SK-N-SH treated with all-trans-retinoic acid at 6 μM for 48 hours (cell line): ENCODE measurements at places on chromosomes 12 and 14.

- ATAC-seq = no peak
Measured at GRCh38 chr12:80321653-80322052, 122.4 kb upstream of the PTPRQ start.

GRCh38 chr12:126309278-126309677 is 1244.0 kb downstream of the AACS start:
- no peak for ATAC-seq

DNA sequence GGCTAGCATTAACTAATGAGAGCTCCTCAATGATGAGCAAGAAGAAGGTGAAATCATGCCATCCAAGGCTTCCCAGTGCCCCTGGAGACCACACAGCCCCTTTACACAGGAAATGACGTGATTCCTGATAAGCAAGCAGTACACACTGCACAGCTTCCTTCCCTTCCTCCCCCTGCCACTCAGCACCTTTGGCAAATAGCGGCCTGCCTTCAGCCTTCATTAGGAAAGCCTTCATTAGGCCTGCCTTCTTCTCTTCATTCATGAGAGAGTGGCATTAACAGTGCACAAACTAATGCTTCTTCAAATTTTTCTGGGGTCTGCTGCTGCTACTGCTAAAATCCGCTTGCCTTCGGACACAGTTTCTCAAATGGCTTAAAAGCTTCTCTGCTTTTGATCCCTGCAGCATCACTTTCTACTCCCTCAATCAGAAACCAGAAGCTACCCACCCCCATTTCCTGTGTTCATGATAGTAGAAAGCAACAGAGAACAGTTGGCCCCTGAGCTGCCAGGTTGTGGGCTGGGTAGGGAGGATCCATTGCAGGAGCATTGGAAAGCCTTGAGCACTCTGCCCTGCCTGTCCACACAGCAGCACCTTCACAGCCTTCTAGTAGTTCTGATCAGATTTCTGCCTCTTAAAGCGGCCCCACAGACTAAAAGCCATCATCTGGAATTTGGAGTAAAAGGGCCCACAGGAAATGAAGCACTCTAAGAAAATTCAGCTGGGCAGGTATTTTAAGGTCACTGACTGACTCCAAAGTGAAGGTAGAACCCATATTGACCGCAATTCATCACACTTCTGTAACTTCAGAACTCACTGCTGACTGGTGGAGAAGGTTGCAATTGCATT is 103.8 kb upstream of the ETV6 start:
- no peak for ATAC-seq

GRCh38 chr12:56661979-56662638 is 16.3 kb upstream of the ATP5F1B start:
- ATAC-seq = no peak

DNA sequence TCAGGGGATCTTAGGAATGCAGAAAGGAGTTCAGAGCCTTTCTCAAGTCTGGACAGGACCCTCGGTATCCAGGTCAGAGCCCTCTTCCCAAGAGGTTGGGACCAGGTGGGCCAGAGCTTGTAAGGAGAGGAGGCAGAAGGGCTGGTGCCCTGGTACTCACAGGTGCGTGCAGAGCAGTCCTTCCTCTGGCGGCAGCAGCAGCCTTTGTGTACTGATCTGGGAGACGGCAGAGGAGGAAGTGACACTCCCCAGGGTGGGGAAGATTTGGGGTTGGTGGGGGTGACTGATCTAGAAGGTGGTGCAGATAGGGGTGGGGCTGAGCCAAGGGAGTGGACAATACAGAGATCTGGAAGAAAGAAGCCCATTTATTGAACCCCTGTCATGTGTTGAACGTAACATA is at the start of gene ITGB7:
Gene ITGB7 (minus strand): TSS at position 210 of the 400 bp plus-strand sequence. CDS start 6,808 bp downstream, outside the sequence.
- no peak for ATAC-seq

GRCh38 chr12:53062011-53062961 is 12.4 kb downstream of the TNS2 start:
- no peak for ATAC-seq

- ATAC-seq = no peak
Measured at GRCh38 chr12:2679068-2679815, 115.5 kb upstream of the FKBP4 start.

GRCh38 chr12:94032368-94032767 is 116.0 kb upstream of the PLXNC1 start:
- no peak for ATAC-seq

DNA sequence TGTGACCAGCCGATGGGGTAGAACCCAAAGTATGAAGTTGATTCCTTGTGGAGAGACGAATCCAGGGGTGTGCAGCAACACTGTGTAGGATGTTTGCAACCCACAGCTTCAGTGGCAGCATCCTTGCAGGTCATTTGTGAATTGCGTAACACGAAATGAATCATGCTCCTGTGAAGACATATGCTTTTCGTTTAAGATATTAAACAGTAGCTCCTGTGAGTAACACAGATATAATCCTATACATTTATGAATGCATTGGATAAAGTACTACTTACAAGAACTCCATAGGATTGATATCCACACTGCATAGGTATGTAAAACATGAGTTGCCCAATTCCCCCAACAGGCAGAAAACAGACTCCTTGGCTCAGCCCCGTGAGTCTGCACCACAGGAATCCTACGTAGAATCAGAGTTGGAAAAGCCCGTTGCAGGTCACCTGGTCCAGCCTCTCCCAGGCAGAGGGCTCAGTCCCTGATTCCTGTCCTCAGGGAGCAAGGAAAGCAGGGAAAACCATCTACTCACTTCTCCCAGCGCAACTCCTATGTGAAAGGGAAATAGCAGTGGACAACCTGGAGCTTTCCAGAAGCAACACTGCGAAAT is 75.8 kb downstream of the GPATCH2L start:
- ATAC-seq = peak; percentile 65

DNA sequence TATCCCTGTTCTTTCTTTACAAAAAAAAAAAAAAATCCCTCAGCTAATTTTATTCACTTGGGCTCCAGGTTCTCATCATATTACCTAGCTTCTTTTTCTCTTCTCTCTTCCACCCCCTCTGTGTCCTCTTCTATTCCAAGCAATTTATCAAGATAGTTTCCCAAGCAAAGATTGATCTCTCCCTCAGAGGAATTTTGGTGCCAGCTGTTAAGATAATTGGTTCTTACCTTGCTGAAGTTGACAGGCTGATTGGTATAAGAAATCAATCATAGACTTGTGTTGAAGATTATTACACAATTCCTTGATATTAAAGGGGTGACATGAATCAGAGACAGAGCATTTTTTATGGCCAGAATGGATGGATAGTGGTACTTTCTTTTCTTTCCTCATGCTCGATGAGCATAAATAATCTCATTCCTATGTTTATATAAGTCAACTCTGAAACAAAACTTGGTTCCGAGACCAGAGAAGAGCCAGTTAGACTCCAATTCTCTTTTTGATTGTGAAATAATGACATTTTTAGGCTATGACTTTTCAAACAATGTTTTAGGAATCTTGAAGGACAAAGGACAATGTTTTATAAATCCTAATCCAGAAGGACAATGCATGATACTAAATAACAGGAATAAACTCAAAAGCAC is 264.1 kb upstream of the PRKD1 start:
- ATAC-seq = no peak

GRCh38 chr12:111033281-111034082 is 113.1 kb upstream of the MYL2 start:
- no peak for ATAC-seq

DNA sequence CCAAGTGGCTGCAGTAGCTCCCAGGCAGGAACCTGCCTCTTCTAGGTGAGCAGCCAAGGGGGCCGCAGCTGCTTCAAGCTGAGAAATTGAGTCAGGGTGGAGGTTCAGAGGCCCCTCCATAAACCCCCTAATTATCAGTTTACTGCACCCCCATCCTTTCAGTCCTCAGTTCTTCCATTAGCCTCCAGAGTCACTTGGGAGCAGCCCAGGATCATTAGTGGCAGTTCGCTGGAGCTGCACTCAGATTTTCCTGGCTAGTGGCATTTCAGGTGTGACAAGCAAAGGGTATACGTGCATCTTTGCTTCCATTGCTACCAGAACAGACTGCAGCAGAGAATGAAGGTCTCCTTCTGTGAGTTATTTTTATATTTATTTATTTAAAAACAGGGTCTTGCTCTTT is 358.7 kb downstream of the FUT8 start:
- ATAC-seq = no peak

GRCh38 chr12:54650409-54650808 is 2.2 kb upstream of the DCD start:
- ATAC-seq = no peak

DNA sequence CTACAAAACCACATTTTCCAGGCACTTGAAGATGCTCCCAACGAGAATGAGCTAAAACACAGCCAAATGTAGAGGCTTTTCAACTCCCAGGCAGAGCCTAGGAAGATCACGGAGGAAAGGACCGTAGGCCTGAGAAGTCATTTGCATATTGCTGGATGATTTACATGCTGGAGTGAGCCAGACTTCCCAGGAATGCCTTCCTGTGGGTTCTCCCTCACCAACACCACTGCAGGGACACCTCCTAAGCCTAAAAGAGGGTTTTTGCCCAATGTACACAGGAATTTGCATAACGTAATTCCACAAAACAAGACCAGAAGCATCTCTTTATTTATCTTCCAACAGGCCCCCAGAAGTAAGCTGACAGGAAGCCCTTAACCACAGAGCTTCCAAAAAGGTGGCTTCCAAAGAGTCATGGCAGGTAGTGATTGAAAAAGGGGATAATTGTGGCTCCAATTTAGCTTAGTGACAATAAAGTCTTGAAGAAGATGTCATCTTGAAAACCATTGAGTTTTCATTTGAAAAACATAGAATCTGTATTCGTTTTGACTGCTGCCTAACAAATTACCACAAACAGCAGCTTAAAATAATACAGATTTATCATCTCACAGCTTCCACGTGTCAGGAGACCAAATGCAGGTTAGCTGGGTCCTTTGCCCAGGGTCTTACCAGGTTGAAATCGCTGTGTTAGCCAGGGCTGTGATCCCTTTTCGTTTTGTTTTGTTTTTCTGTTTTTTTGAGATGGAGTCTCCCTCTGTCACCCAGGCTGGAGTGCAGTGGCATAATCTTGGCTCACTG is 116.2 kb downstream of the EGLN3 start:
- no peak for ATAC-seq

DNA sequence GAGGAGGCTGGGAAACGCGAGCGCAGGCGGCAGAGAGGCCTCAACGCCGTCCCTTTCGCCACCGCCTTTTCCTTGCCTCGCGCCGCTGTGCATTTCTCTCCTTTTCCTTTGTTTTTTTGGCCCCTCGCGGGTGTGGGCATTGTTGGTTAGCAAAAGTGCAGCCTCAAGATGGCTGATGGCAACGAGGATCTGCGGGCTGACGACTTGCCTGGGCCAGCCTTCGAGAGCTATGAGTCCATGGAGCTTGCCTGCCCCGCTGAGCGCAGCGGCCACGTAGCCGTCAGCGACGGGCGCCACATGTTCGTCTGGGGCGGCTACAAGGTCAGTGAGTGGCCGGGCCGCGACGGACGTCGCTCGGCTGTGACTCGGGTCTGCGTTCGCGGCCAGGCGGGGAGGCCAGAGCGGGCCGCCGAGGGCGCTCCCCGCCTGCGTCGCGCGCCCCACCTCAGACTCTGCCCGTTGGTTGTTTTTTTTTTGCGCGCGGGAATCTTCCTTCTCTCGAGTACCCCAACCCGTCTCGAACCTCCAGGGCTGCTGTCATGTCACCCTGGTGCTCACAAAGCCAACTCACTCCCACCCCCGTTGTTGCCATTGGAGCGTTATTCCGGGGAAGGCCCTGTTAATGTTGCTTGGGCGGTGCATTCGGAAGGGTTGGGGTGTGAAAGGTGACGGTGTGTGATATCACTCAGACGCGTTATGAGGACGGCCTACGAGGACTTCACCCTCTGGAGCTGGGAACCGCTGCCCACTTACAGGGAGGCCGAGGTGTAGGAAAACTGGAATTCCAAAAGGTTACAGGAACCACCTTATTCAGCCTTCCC is 558 bp downstream of the KLHDC2 start:
- peak; percentile 50 for ATAC-seq

- ATAC-seq = no peak
Measured at GRCh38 chr14:37596790-37597472, 1.5 kb downstream of the TTC6 start.

DNA sequence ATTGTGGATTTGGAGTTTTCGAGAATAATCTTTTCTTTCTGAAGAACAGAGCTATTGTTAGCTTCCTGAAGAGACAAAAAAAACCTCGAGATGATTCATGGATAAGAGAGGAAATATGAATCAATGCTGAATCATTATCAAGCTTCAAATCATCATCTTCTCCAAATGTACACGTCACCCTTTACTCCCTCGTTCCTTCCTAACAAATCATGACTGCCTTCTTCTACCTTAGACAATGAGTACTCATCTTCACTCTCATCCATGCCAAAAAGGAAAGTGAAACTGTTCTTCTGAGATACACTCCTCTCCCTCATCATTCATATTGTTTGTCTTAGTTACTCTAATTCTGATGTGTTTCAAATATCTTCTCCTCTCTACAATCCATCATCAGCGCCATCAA is 1115.8 kb upstream of the ATXN7L3B start:
- no peak for ATAC-seq

DNA sequence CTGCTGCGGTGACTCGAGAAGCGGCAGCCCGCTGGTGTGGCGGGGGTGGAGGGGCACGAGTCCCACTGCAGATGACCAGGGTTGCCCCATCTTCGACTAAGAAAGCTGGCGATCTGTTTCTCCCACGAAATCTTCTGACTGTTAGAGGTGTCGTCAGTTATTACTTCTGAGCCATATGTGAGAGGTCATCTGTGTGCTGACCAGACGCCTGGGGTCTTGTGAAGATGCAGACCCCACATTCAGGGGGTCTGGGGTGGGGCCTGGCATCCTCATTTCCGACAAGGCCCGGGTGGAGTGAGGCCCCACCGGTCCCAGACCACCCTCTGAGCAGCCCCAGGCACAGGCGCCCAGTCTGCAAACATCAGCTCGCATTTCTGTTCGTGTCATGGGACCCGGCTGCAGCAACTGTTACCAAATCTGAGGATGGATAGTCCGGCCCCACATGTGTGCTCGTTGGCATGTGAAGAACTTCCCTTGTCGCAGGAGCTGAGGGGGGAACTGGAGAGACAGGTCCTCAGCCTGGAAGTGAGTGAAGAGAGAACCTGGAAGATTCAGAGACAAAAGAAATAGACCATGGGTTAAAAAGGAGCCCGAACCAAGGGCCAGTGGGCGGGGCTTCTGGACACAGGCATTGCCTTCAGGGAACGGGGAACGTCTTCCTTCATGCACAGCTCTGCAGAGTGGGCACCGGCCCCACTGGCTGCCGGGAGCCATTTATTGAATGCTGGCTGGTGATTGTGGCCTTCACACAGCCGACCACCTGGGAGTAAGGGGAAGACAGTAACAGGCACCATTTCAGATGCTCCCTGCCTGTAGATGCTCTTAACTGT is 135.2 kb downstream of the ADGRD1 start:
- ATAC-seq = no peak
